Stimulated activated CD8-positive, alpha-beta memory T cell treated with anti-CD3 and anti-CD28 coated beads, Interleukin-15, amount 100 ng/mL, for 48 hours (primary cell): ENCODE measurements at places on chromosomes 5 and 9.

DNA sequence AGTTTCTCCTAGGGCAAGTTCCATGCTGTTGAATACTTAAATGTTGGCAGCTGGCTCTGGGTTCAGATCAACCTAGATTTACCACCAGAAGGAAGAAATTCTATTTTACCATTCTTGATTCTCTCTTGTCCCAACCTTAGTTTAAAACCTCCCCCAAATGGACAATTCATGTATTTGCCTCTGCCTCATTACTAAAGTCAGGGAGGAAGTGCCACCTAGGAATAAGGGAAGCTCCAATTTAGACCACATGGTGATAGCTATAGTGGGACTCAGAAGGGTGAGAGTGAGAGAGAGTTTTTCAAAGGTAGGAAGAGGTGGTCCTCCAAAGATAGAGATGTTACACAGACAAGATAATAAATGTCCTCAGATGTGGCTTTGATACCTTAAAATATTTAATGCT lies 53.4 kb upstream of the PAM start:
- no peak for DNase-seq

- no peak for DNase-seq
Observed at GRCh38 chr5:145225529-145225928, 609.6 kb downstream of the PRELID2 start.

GRCh38 chr5:178309271-178310013 lies 76.8 kb upstream of the PHYKPL start:
- no peak for DNase-seq

DNA sequence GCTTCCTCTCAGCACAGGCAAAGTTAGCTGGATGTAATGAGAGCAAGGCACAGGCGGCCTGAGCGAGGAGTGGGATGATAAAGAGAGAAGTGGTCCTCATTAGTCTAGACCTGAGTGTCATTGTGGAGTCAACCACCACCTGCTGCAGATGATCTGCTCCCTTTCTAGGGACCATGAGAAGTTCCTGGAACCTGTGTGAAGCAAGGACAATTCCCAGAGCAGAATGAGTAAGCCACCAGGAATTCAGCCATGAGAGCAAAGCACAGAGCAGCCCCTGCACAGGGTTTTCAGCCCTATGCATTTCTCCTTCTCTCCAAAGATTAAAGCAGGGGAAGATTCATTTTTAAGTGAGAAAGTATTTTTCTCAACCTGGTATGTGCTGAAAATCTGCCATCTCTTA lies 146.8 kb upstream of the SPEF2 start:
- no peak for DNase-seq

GRCh38 chr9:91677331-91677730 lies 253.7 kb upstream of the NFIL3 start:
- DNase-seq: no peak

DNA sequence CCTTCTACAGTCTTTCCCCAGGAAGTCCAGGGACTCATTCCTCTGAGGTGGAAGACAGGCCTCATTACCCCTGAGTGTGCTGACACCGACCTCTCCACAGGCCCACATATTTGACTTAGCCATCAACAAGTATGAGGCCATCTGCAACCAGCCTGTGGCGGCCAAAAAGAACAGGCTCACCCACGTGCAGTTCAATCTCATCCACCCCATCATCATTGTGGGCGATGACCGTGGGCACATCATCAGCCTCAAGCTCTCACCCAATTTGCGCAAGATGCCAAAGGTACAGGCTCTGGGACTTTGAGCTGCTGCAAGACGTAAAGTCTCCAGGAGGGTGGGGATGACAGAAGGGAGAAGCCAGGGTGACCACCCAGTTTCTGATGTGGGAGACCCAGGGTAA lies 5.6 kb downstream of the ENHO start:
- DNase-seq: no peak

DNA sequence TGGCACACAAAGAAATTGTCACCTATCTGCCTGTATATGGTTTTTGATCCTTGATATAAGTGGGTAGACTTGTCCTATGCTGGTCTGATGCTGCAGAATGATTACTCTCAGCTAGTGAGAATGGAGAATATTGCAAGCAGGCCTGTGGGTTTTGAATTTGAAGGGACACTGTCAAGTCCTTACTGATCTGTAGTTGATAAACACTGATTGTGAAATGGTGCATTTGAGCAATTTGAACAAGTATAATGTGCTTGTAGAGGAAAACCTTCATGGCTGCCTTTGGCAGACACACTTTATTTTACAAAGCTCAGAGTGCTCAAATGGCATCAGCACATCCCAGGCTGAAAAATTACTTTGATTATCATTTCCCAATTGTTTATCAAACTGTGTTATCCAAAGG lies 9.3 kb downstream of the ENTREP1 start:
- DNase-seq: no peak

DNA sequence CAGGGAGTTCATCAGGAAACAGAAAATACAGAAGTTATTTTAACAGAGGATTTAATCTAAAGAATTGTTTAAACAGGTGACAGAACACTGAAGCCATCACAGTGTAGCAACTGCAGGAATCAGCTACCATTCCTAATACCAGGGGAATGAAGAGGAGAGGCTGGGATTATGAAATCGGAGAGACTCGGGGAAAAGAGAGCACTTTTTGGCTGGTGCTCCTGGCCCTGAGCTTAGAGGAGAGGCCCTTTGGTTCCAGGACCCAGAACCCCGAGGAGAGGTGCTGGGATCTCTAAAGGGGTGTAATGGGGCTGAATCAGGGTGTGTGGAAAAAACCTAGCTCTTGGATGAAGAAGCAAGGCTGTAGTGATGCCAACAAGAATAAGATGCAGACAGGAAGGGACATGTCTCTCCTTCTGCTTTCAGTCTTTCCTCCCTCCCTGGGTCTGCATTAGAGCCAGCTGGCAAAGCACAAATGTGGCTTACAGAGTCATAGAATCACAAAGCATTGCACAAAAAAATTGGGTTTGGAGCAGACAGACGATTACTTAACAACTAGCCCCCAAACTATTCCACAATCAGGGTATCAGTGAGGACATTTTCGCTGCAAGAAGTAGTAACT lies 11.6 kb upstream of the SFXN1 start:
- no peak for DNase-seq

- no peak for DNase-seq
Observed at GRCh38 chr5:135382981-135383380, 16.1 kb downstream of the MACROH2A1 start.

- no peak for DNase-seq
Observed at GRCh38 chr9:11338130-11338529, 725.3 kb upstream of the PTPRD start.

DNA sequence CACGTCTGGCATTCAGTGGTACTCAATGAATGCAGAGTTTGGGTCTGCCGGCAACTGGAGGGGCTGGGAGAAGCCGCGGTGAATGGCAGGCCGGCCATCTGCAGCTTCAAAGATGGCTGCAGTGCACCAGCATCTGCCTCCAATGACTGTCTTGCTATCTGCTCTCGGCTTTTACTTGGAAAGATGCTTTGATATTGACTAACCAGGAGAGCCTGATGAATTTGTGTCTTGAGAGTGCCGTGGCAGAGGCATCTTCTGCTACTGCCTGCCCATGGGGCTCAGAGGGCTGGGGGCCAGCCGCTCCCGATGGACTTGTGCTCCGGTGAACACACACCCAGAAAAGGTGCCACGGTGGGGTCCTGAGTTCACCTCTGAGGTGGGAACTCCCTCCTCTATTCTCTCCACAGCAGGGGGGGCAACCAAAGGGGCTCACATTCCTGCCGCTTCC lies 164.5 kb downstream of the COL23A1 start:
- DNase-seq: no peak

DNA sequence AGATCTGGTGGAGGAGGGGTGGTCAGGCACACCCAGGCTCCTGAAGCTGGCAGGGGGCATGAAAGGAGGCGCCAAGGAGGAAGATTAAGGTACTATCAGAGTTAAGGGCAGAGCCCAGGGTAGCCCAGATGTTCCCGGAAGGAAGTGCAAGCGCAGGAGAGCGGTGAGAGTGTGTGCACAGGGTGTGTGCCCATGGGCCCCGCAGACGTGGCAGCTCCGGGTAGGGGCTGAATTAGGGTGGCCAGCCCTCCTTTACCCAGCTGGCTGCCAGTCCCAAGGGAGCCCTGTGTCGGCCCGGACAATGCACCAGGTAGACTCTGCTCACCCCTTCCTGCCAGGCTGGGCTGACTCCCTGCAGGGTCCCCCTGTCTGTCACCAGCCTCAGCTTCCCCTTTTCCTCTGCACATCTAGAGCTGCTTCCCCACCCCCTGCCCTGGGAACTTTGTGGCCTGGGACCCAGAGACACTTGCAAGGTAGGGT lies at the start of gene SMIM33:
Gene SMIM33 (plus strand): TSS at position 184 of the 480 bp plus-strand sequence. CDS start 118 bp downstream, at position 302.
- DNase-seq: no peak

DNA sequence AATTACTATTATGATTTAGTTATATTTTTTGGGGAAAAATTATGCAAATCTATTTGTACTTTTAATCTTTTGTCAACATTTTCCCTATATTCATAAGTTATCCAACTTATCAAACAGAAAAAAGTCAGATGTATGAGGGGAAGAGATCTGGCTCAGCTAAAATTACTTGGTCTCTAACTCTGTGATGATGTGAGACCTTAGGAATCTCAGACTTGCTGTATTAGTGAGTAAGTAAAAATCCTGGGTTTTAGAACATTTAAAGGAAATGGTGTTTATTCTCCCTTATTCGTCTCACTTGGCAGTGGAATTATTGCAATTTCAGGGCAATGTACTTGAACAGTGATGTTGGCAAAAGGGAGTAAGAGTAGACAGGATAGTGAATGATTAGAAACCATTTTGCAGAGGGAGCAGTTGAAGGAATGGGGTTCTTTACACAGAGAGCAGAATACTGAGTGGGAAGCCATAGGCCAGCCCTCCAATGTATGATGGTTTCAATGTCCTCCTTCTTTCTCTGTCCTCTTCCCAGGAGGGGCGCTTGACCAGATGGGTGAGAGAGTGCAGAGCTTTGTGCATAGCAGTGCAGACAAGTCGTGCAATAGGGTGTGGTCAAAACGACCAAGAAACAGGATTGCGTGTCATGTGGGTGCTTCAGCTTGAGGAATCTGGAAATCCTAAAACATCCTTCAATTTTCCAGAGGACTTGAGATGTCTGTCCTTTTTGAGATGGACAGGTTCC lies 91.7 kb downstream of the TENT4A start:
- DNase-seq: no peak

DNA sequence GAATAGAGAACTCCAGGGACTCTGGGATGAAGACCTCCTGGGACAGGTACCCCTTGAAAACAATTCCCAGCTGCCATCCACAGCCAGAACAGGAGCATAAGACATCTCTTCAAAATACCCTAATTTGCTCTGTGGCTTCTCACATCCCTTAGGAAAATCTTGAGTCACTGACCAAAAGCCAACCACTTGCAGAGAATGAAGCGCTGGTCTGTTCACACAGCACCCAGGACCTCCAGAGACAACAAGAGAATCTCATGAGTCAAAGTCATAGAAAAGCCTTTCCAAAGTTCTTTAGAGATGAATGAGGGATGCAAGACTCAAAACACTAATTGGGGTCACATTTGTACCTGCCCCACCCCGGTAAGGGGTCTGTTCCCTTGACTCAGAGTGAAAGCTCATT lies 210.6 kb downstream of the SEMA5A start:
- no peak for DNase-seq
